ENCODE measurements at places on chromosomes 12 and 14.

DNA sequence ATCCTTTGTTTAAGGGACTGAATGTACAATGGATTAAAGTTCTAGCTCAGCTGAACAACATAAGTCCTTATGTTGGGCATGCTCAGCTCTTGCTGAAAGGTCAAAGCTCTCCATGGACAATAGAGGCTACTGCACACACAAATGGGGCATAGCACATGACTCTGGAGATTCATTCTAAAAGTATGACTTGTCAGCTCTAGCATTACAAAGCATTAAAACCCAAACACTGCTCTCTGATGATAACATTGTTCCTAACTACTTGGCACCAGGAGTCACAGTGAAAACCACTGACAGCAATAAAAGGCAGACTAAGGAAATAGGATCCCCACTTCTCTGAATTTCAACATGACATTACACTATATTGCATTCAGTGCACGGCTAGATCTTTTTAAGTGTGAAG, 21.9 kb upstream of the FSCB start:
- no peak for DNase-seq

GRCh38 chr12:42386308-42386707, 60.3 kb downstream of the PPHLN1 start:
- DNase-seq = no peak

DNA sequence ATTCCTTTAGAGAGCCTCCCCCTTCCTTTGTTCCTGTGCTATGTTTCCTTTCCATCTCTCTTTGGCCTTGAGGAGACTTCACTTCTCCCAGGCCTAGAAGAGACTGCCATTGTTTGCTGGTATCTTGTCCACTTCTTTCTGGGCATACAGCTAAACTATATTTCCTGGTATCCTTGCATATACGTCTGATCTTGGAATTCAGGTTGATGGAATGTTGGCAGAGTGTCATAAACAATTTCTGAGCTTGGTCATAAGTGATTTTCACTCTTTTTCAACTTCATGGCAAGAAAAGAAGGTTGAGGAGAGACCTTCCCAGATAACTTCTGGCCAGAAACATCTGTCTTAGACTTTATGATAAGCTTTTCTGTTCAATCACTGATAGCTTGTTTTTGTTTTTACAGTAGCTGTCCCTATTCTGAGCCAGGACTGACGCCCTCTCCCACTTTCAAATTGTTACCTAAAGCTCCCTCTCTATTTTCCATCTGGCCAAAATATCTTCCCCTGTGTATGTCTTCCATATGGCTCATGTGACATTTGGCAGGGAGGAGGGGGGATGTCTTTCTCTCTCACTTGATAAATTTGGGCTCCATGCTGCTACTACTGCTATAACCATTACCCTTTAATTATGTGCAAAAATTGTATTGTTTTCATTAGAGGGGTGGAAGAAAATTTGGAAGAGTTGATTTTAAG, 457.0 kb downstream of the ADAMTS20 start:
- DNase-seq = no peak

DNA sequence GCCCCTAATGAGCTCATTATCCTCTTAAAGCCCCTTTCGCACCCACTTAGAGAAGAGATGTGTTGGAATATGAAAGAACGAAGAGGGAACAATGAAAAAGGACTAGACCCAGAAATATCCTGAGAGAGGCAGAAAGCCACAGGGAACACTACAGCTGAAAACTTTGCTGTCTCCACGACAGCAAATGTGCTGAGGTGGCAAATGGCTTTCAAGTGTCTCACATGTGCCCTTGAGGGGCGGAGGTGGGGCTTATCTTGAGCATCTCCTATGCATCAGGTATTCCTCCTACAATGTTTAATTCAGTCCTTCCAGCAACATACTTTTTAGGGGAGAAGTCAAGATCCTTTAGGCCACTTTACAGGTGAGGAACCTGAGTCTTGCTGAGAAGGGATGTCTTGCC, 62.9 kb downstream of the WSCD2 start:
- no peak for DNase-seq

DNA sequence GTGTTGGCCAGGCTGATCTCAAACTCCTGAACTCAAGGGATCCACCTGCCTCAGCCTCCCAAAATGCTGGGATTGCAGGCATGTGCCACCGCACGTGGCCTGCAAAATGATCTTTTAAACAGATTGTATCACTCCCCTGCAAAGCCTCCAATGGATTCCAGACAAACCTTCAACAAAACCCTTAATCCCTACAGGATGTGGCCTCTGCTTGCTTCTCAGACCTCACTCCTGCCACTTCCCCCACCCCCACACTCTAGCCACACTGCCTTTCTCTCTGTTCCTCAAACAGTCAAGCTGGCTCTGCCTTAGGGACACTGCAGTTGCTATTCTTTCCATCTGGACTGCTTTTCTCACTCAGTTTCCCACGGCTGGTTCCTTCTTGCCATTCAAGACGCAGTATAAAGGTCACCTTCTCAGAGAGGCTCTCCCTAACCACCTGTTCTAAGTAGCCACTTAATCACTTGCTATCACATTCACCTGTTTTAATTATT, 47.3 kb upstream of the TMED10 start:
- DNase-seq = no peak

- no peak for DNase-seq
These were observed at the start of gene DDN for GRCh38 chr12:48999371-49000131. TSS of gene DDN (minus strand) at chr12:48999375. CDS start at chr12:48999287, 88 bp downstream.

- no peak for DNase-seq
These were observed 12.4 kb downstream of the MSI1 start for GRCh38 chr12:120356567-120357030.

- DNase-seq = no peak
These were observed 17.7 kb downstream of the NEUROD4 start for GRCh38 chr12:55037351-55037987.

DNA sequence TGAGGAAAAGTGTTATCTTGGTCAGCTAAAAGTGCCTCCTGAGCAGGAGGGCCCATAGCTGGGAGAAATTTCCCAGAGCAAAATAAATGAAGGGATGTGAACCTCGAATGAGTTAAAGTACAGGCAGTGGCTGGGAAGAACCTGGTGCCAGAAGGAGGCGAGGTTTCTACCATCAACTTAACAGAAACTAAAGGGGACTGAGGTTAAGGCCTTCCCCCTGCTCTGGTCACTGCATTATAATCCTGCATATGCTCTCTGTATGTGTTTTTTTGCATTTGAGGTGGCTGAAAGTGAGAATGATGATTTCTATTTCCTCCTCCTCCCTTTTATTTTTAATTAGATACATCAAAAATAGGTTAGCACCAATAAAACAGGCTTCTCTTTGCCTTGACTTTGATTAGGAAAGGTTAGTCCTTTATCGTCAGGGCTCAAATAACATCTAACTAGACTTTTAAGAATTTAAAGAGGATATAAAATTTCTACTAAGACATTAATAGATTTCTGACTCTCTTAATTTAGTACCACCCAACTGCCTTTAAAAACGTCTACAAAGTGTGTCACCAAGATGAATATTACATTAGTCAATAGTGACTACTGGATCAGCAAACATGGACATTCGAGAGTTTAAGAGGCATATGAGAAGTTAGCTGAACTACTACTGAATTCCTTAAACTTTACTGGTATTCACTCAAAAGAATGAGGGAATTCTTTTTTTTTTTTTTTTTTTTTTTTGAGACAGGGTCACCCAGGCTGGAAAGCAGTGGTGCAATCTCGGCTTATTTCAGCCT, 49.2 kb downstream of the GALNT4 start:
- no peak for DNase-seq

DNA sequence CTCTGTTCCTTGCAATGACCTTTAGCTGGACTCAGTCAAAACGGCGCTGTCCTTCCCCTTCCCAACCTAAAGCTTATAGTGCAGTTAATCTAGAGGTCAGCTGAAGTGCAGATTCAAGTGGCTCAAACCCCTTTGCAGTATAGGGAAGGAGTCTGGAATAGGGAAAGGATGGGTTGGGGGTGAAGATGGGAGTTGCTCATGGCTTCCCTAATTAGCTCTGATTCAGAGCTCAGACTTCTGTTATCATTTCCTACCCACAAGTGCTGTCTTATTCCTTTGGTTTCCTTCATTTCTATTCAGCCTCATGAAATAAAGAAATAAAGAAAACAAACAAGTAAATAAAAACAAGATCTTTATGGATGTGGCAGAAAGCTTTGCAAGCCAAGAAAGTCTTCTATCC, 264.0 kb upstream of the HMGA2 start:
- DNase-seq = no peak

DNA sequence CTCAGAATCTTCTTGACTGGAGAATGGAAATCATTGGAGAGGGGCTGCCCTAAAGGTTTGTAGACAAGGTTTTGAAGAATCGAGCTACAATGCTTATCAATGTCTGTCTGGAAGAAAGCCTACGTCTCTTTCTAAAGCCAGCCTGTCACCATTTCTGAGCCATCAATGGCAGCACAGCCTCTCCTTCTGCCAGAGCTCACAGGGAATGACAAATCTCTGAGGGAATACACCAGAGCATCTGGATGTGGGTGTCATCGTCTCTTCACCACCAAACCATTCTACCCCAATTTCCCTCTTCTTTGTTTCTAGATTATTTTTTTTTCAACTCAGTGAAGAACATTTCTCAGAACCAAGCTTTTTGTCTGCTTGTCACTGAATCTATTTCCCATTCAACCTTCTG, 349.7 kb downstream of the EMP1 start:
- DNase-seq = no peak

GRCh38 chr12:48489012-48489411, 6.7 kb downstream of the C12orf54 start:
- no peak for DNase-seq
